Muscle of arm (tissue), 14 donors: ENCODE measurements at places on chromosomes 7 and 10. TPM values are rescaled to one million over a fixed set of nuclear protein-coding genes. Genes with fewer than 3 reads are reported as not detected.

DNA sequence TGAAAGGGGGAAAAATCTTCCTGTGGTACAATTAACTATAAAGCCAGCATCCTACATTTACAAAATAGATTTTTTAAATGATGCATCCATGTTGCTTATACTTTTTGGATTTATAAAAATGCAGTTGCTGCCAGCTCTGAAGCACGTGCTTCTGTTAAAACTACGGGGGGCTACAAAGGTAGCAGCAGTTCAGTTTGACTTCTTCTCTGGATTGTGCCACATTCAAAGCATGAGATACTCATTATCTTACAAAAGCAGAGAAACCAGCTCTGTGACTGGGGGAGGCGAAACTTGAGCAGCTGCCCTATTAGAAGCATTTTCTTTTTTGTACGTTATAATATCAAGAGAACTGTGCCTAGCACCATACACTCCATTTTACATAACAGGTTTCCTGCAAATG, 31.1 kb downstream of the NEUROD6 start:
- no peak for DNase-seq

GRCh38 chr10:13652860-13653259, 66.1 kb downstream of the PRPF18 start:
- DNase-seq = no peak

DNA sequence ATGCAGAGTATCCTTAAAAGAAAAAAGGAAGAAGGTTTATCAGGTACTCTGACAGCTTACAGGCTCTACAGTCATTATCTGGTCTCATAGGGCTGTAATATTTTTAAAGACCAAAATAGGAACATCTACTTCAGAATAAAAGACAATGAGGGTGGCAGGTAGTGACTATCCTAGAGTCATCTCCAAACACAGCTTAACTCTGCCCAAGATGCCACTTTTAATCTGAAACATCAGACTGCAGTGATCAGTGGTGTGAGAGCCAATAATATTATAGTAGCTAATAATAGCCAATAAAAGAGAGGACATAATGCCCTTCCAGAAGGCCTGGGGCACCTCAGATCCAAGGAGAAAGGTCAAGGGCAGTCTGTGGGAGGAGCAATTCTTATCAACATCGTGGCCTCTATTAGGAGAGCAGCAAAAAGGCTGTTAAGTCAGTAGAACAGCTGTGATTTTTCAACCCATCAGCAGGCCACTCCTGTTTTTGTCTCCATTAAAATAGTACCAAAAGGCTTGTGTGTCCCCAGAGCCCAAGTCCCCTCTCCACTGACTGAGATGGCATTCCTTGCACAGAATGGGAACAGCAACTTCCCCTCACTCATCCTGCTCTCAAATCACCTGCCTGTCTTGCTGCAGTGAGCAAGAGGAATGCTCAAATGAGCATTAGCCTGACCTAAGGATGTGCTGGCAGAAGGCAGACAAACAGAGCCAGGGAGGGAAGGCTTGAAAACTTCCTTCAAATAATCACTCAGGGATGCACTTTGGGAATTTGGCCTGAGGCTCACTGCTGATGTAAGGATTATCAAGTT, 20.7 kb upstream of the SPOCK2 start:
- no peak for DNase-seq

DNA sequence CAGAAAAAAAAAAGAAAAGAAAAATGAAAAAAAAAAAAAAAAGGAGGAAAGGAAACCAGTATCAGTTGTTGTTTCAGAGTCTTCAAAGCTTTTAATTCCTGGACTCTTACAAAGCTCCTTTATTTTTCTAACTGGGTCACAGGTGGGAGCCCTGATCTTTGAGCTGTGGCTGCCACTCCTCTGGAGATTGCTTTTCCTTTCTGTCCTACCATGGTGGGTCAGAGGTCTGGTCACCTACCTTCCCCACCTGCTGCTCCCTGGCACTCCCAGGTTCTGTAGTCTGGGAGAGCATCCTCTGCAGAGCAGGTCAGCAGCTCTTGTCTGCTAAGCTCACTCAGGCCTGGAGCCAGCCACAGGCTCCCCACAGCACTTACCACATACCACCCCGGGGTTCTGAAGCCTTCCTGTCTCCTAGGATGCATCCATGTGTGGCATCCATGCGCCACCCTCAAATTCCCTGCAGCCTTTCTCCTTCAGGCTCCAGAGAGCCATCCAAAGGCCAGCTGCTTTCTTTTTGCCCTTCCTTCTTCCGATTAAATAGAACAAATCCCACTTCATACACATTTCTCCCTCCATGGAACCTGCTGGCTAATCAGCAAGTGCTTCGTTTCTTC, 73.2 kb upstream of the TPK1 start:
- no peak for DNase-seq

DNA sequence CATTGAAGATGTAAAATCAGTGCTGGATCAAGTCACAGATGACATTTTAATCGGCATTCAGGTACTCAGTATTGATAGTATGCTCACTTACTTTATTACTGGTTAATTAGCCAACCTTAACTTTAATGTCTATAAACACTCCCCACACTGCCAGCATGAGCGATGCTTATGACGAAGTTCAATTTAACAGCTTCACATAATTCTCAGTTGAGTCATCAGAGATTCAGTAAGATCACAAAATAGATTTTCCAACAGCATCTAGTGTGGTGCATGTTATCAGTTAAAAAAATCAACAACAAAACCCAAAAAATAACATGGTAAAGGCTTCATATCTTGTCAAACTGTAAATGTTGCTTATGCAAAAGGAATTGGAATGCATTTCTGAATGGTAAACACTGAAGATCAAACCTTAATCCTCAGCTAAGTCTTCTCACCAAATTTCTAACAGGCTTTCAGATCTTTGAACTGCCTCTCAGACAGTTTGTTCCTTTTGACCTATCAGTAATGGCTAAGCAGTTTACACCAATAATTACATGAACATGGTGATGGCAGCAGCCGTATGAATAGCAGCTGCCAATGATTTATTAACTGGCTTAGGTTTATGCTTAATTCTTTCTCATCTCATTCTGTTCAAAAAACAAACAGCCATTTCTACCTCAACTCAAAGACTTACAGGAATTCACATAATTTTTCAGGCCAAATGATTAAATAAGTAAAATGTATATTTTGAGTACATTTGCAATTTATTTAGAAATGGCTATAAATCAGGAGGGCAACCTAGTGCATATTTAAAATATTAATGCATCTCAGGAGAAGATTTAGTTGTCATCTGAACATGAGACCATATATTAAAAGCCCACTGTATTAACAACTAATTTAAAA, 98.5 kb downstream of the CABCOCO1 start:
- DNase-seq = no peak

DNA sequence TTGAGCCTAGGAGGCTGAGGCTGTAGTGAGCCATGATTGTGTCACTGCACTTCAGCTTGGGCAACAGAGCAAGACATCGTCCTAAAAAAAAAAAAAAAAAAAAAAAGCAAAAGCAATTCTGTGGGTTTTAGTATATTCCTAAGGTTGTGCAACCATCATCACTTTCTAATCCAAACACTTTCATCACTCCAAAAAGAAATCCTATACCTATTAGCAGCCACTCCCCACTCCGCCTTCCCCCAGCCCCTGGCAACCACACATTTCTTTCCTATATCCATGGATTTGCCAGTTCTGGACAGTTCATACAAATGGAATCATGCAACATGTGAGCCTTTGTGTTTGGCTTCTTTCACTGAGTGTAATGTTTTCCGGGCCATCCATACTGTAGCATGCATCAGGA, 20.4 kb downstream of the ZAN start:
- no peak for DNase-seq

- DNase-seq = no peak
Measured at GRCh38 chr7:67754651-67755050, 758.0 kb downstream of the TYW1 start.

GRCh38 chr10:53276797-53277196, 504.2 kb upstream of the MBL2 start:
- DNase-seq = no peak

GRCh38 chr10:113711142-113711541, 31.4 kb downstream of the CASP7 start:
- DNase-seq = no peak

- DNase-seq = no peak
Measured at GRCh38 chr7:155062411-155062810, 7.7 kb upstream of the HTR5A start.

DNA sequence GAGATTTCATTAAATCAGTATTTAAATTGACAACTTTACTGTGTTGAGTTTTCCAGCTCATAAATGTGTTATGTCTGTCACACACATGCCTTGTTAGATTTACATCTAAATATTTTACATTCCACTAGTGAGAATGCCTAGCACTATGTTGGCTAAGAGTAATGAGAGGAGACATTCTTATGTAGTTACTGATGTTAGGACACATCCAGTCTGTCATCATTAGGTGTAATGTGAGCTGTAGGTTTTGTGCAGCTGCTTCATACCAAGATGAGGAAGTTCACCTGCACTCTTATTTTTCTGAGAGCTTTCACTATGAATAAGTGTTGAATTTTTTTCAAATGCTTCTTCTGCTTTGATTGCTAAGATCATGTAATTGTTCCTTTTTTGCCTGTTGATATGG, 218.0 kb upstream of the IGFBP3 start:
- no peak for DNase-seq

GRCh38 chr10:22222236-22223190, 4.7 kb upstream of the EBLN1 start:
- no peak for DNase-seq

DNA sequence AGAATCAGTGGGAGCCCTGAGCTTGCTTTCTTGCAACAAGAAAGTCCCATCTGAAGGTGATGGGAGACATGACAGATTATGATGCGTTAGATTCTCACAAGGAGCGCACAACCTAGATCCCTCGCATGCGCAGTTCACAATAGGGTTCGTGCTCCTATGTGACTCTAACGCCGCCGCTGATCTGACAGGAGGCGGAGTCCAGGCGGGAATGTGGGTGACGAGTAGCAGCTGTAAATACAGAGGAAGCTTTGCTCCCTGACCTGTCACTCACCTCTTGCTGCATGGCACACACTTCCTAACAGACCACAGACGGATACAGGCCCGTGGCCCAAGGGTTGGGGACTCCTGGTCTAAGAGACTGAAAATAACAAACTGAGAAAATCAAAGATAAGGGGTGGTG, 1163.4 kb upstream of the AUTS2 start:
- no peak for DNase-seq

DNA sequence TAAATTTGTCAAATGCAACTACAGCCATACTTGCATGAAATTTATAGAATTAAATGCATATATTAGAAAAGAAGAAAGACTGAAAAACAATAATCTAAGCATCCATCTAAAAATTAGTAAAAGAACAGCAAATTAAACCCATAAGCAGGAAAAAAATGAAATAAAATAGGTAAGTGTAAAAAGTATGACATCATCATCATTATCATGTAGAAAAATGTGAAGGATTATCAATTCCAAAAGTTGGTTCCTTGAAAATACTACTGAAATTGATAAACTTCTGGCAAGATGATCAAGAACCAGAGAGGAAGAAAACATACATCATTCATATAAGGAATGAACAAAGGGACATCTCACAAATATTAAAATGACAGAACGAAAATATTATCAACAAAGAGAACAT, 19.6 kb upstream of the HECW1 start:
- DNase-seq = no peak

DNA sequence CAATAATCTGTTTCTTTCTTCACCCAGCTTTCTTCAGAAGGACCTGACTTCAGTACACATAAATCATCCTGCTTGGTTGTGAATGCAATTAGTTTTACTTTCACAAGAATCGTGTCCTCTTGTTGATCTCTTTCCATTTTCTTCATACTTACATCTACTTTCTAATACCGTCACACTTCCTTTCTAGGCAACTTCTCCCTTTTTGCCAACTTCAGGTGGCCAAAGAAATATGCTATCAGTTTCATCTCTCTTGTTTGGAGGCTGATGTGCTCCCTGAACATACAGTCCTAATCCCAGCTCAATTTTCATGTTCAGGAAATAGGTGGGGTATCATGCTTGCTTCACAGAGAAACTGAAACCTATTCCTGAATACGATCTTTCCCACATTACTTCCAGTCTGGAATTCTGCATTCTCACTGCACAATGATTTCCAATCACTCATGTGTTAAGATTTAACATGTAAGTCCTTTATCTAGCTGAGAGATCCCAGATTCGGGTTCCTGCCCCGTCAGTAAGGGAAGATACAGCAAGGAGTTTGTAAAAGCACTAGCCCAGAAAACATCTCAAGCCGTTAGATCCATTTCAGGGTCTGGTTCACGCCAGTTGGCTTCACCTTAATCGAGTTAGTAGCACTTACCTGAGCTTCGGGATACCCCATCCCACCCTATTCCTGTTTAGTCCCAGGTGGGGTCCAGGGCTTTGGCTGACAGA, 994 bp downstream of the SLC25A28 start:
- no peak for DNase-seq

GRCh38 chr10:69820817-69821216, 19.1 kb downstream of the COL13A1 start:
- DNase-seq = no peak

- no peak for DNase-seq
Measured at GRCh38 chr10:70584366-70584765, 18.2 kb downstream of the PRF1 start.

DNA sequence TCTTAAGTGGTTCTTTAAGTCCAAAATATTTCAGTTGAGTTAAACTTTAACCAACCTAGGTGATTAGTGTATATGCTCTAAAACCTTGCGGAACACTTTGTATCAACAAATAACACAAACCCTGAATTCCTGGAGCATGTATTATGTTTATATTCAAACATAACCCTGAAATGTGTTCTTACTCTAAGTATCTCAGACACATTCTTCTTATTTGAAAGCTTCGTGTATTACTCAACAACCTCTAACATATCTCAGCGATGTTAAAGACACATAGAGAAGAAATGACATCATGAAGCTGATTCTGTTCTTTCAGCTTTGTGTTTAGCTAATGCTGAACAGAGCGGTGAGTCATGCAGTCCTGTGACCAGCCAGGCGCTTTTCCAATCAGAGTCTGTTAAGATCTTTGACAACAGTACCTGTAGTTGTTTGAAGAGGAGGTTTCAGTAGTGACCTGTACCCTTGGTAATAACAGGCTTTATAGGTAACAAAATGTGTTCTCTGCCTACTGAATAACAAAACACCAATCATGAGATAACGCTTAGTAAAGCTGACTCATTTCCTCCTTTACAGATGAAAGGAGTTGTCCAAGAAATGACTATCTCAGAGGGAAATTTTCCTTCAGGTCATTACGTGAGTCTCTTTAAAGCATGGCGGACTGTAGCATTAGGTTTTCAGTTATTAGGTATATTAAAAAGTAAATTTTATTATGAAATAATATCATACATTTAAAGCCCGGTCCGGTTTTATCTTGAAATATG, 67.3 kb upstream of the KLF6 start:
- DNase-seq = peak; percentile 61

DNA sequence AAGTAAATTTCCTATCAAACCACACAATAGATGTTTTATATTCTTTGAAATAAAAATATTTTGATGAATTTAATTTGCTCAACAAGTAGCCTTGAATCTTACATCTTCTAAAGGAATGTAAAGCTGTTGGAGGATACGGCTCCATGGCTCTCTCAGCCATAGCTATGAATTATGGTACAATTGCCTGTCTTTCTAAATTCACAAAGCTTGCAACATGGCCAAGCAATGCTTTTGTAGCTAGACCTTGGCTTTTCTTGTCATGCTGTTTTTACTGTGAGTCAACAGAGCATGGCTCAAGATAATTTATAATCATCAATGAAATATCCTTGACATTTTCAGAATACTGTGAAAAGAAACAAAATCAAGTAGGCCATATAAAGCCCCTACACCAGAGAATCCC, 286.7 kb downstream of the CACNA2D1 start:
- no peak for DNase-seq

The LFNG gene
- polyA plus RNA-seq = 14.6 TPM

The UCMA gene
- polyA plus RNA-seq = 1.1 TPM

The ABCA13 gene
- not detected for polyA plus RNA-seq

The ANKRD1 gene
- polyA plus RNA-seq = 54.9 TPM

The SLC18A3 gene
- polyA plus RNA-seq = not detected

The CRTAC1 gene
- polyA plus RNA-seq = 1.1 TPM

The CDK14 gene
- 23.8 TPM for polyA plus RNA-seq

The HECTD2 gene
- polyA plus RNA-seq = 15.3 TPM

The TFEC gene
- polyA plus RNA-seq = not detected
